Right kidney (tissue), 9 donors: ENCODE measurements at places on chromosomes 12 and 14.

GRCh38 chr12:88307961-88308360 is 165.9 kb downstream of the TMTC3 start:
- no peak for DNase-seq

DNA sequence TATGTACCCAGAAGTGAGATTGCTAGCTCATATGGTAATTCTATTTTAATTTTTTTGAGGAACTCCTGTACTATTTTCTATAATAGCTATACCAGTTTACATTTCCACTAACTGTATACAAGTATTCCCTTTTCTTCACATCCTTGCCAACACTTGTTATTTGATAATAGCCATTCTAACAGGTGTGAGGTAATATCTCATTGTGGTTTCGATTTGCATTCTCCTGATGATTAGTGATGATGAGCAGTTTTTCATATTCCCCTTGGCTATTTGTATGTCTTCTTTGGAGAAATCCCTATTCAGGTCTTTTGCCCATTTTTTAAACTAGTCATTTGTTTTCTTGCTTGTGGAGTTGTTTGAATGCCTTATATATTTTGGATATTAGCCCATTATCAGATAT is 121.3 kb downstream of the BBS10 start:
- no peak for DNase-seq

GRCh38 chr14:73712071-73712506 is 2.1 kb downstream of the PNMA1 start:
- no peak for DNase-seq

- peak; percentile 62 for DNase-seq
Measured at GRCh38 chr12:105382771-105383622, 52.5 kb downstream of the C12orf75 start.

DNA sequence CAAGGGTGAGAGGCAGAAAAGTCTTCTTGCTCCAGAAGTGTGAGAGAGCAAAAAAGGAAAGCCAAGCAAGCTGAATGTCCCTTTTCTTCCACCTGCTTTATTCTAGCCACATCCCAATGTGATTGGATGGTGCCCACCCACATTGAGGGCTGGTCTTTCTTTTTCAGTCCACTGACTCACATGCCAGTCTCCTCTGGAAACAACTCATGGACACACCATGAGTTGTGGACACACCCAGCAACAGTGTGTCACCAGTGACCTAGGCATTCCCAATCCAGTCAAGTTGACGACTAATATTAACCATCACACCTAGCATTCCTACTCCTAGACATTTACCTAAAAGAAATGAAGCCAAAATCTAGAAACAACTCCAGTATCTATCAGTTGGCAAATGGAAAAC is 7.2 kb upstream of the DICER1 start:
- DNase-seq: no peak

- no peak for DNase-seq
Measured at GRCh38 chr12:90393089-90393488, 561.9 kb downstream of the CCER1 start.

DNA sequence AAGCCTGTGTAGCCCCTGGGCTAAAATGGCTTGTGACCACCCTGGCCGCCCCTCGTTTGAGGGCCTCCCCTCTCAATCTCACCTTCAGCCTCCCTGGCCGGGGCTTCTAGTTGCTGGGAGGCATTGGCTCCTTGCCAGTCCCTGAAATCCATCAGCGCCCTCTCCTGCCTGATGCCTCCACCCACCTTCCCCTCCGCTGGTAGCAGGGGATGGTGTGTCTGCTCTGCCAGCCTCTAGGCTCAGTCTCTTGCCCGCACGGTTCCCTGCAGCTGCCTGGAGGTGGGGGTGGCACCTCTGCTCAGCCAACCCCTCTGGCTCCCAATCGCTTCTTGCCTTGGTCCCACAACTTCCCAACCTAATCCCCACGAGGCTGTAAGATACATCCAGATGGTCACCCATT is 167.9 kb downstream of the PHETA1 start:
- DNase-seq: no peak

DNA sequence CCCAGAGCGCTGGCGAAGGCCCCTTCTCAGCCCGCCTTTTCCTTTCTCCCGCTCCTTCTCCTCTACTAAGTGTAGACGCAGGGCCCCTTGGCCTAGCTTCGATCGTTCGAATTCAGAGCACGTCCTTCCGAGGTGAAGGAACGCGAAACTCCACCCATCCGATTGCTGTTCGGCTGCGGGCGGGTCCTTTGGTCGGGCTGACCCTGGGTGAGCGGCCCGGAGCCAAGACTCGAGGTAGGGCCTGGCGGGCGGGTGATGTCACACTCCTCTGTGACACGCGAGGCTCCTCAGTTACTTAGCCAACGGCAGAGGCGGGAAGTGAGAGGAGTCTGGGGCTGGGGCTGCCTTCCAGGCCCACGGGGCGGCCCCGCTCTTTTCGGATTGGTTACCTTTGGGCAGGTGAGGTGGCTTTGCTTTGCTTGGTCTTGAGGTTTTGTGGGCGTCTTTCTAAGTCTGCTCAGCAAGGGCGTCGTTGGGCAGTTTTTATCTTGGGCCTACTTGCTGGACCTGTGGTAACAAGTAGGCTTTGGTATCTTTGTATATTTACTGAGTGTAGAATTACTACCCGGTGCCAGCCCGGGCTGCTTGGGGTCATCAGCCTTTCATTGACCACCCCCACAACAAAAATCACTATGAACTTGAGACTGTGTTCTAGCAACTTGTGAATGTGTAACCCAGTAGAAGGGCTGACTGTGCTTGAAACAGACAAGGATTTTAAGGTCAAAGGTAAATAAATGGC is 694 bp downstream of the TMBIM6 start:
- peak; percentile 75 for DNase-seq

DNA sequence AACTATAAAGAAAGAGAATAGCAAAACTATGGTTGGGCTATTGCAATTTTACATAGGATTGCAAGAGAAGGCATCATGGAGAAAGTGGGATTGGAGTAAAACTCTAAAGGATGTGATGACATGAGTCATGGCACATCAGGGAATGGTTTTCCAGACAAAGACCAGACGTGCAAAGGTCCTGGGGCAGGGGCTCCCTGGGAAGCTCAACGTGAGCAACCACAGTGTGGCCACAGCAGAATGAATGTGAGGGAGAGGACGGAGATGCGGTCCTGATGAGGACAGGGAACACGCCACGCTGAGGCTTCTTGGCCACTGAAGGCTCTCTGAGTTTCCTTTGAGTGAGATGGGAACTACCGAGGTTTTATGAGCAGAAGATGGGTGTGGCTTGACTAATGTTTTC is 38.2 kb downstream of the FZD10 start:
- no peak for DNase-seq

GRCh38 chr14:106564058-106564643 is 1037.8 kb downstream of the TMEM121 start:
- no peak for DNase-seq

GRCh38 chr14:20306079-20306423 is 300 bp upstream of the TTC5 start:
- no peak for DNase-seq

DNA sequence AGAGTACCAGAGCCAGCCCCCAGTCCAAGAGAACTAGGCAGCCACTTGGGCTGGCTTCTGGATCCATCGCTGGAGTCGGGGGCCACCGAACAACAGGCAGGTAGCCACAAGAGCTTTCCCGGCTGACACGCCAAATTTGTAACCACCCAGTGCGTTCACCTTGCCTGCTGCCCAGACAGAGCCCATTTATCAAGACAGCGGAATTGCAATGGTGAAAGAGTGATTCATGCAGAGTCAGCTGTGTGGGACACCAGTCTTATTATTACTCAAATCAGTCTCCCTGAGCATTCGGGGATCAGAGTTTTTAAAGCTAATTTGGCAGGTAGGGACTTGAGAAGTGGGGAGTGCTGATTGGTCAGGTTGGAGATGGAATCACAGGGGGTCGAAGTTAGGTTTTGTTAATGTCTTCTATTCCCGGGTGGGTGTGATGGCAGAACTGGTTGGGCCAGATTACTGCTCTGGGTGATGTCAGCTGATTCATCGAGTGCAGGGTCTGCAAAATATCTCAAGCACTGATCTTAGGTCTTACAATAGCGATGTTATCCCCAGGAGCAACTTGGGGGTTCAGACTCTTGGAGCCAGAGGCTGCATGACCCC is 64.3 kb downstream of the PDE6H start:
- no peak for DNase-seq
